ENCODE measurements at places on chromosomes 16 and 17. TPM values are rescaled to one million over a fixed set of nuclear protein-coding genes. Genes with fewer than 3 reads are reported as not detected.

The CDC42EP4 gene
- total RNA-seq, result 59.9 TPM

The CMTR2 gene
- total RNA-seq, result 9.3 TPM

DNA sequence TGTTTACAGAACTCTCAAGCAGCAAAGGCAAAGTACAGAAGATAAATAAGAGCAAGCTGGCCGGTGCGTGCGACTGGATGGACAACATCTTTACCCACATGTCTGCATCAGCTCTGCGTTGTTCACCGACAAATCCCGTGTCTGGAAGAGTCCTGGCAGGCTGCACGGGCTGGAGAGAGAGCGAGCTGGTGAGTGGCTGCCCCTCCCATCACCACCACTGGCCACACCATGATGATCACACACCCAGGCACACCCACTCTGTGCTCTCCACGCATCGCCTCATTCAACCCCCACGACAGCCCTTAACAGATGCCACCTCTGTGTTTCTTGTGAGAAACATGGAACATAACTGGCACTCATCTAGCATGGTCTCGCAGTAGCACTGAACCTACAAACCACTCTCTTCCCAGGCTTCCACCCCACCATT is 59.2 kb downstream of the ANKRD11 start:
- DNase-seq, result no peak

DNA sequence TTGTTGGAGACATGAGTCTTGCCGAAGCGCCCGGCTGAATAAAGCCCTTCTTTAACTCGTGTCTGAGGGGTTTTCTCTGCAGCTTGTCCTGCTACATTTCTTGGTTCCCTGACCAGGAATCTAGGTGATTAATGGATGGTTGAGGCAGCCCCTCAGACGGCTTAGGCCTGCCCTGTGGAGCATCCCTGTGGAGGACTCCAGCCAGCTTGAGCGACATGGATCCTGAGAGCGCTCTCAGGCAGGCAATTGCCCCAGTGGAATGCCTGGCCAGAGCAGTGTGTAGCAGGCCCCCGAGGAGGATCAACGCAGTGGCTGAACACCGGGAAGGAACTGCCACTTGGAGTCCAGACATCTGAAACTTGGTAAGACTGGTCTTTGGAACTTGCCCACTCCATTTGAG is 17.3 kb upstream of the ENDOV start:
- DNase-seq, result no peak

DNA sequence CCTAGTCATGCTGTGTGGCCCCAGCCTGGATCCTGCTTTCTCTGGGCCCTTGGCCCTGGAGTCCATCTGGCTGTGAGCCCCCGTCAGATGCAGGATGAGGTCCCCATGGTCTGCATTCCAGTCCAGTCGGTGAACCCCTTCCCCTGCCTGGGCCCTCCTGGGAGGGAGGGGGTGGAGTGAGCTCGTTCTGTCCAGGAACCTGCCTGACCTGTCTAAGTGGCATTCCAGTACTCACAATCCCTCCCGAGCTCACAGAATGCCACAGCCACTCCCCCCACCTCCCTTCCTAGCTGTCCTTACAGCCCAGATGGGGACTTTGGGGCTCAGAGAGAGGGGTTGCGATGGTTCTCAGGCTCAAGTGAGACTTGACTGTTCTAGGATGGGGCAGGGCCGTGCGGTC is 15.5 kb downstream of the SPNS2 start:
- DNase-seq, result peak; percentile 89

DNA sequence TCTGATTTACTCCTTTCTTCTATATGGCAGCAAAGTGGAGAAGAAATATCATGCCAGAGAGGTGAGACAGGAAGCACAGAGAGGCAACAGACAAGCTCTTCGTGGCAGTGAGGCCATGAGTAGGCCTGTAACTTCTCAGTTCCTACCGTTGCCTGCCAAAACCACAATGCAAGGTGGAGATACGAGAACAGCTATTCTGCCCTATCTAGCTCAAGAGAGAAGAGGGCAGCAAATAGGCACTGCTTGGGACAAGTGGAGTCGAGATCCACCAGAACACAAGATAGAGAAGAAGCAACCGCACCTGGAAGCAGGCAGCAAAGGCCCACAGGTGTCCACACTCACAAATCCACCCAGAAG is 24.8 kb downstream of the RANBP10 start:
- no peak for DNase-seq

- DNase-seq, result no peak
Measured at GRCh38 chr17:14582996-14583395, 282.1 kb downstream of the HS3ST3B1 start.

- no peak for DNase-seq
Measured at GRCh38 chr17:13510062-13510461, 91.7 kb downstream of the HS3ST3A1 start.

GRCh38 chr17:1377334-1377733 is 22.7 kb downstream of the YWHAE start:
- DNase-seq, result no peak

GRCh38 chr17:78759203-78759968 is 22.7 kb downstream of the CYTH1 start:
- DNase-seq, result peak; percentile 62
